Ovary (tissue), 10 donors: ENCODE measurements at places on chromosomes 12 and 14.

- DNase-seq: no peak
These were observed 96.4 kb downstream of the EFCAB11 start for GRCh38 chr14:89858089-89858488.

- no peak for DNase-seq
These were observed 601 bp downstream of the COX14 start for GRCh38 chr12:50112456-50113218.

DNA sequence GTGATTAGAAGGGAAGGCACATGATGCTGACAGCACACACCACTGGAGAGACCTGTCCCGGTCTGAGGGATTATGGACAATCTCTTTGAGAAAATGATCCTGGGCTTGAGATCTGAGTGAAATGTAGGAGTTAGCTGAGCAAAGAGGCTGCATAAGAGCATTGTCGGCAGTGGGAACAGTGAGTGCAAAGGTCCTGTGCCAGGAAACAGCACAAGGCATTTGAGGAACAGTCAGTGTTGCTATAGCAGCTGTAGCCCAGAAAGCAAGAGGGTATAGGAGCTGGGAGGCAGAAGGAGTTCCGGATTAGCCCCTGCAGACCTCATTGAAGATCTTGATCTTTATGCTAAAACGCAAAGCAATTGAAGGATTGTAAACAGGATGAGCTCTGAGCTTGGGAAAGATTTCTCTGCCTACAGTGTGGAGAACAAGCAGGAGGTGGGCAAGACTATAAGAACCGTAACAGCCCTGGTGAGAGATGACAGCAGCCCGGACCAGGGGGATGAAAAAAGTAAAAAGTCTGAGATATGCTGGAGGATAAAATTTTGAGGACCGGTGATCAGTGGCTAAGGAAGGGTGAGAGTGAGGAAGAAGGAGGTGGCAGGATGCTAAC lies 28.5 kb downstream of the CFL2 start:
- no peak for DNase-seq

DNA sequence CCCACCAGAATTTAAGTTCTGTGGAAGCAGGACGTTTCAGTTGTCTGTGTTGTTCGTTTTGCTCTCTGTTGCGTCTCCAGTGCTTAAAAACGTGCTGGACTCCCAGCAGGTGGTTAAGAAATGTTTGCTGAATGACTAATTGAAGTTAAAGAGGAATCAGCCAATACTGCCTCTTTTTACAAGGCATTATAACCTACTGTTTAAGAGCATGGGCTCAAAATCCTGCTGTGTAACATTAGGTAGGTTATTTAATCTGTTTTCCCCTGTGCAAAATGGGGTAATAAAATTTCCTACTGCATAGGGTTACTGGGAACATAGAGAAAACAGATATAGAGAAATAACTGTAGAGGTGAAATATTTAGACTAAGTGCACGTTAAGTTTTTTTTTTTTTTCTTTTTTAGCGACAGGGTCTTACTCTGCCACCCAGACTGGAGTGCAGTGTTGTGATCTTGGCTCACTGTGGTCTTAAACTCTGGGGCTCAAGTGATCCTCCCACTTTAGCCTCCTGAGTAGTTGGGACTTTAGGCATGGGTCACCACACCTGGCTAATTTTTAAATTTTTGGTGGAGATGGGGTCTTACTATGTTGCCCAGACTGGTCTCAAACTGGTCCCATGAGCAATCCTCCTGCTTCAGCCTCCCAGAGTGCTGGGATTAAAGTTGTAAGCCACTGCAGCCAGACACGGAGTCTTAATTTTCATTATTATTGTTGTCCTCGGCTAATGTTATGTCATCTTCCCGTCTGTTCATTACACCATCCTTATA lies 139.4 kb upstream of the PRICKLE1 start:
- DNase-seq: no peak

DNA sequence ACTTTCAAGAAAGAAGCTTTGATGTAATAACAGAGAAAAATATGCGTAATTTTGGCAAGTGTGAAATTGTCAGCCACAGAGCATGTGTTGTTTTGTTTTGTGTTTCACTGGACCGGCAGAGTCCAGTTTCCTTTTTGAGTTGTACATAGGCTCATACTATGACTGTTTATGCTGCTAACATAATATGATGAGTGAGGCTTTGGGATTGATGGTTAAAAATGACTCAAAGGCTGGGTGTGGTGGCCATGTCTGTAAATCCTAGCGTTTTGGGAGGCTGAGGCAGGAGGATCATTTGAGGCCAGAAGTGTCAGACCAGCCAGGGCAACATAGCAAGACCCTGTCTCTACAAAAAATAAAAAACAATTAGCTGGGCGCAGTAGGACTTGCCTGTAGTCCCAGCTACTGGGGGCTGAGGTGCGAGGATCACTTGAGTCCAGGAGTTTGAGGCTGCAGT lies 487.9 kb downstream of the PCNX1 start:
- no peak for DNase-seq

- no peak for DNase-seq
These were observed 33.5 kb upstream of the C12orf42 start for GRCh38 chr12:103529306-103529705.

- DNase-seq: no peak
These were observed 266.1 kb upstream of the LRIG3 start for GRCh38 chr12:59186451-59186850.

GRCh38 chr14:35020713-35021112 lies 25.4 kb upstream of the FAM177A1 start:
- no peak for DNase-seq

DNA sequence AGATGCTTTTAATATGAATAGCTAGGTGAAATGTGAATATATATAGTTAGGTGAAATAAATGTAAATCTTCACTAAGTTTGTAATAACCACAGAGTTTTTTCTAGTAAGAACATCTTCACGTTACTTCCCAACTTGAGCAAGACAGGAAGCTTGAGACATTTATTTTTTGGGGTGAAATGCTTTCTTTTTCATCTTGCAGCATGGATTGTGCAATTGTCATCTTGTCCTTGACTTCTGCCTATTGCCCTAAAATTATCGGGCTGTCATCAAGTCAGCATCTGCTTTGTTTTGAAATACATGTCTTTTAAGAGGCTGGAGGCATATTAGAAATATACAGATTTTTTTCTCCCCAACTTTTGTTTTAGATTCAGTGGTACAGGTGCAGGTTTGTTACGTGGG lies 433.9 kb downstream of the PCNX1 start:
- no peak for DNase-seq

DNA sequence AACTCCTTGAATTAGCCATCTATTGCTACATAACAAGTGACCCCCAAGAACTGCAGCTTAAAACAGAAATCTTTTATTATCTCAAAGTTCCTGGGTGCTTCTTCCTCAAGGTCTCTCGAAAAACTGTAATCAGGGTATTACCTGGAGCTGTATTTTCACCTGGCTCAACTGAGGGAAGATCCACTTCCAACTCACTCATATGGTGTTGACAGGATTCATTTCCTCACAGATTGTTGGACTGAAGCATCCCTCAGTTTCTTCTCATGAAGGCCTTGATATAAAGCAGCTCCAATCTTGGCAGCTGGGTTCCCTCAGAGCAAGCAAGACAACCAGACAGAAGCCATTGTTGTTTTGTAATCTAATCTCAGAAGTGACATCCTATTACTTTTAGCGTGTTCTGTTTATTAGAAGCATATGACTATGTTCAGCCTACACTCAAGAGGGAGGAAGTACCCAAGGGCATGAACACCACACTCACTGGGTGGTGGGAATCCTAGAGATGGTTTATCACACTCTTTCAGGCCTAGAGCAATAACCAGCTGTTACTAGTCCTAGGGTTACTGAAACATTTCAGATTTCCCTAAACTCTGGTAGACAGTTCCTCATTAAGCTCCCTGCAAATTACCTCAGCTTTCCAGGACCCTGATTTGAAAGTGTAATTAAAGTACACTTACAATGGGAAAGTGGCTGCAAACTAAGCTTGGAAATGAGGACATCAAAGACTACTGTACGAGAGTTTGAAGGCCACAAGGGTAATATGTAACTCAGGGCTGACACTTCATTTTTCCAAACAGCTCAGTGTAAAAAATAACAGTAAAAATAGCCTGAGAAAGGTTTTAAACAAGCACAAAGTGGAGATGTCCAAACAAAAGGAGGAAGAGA lies 222.2 kb downstream of the SEC23A start:
- no peak for DNase-seq

GRCh38 chr12:132558042-132558856 lies 52.1 kb downstream of the LRCOL1 start:
- no peak for DNase-seq

GRCh38 chr14:72451054-72451972 lies 442.6 kb downstream of the DPF3 start:
- DNase-seq: no peak

- DNase-seq: no peak
These were observed 44.5 kb upstream of the PTPRR start for GRCh38 chr12:70964867-70965510.

GRCh38 chr12:112904571-112904970 lies 2.2 kb upstream of the OAS1 start:
- no peak for DNase-seq

- no peak for DNase-seq
These were observed 40.8 kb downstream of the DYRK2 start for GRCh38 chr12:67689385-67689784.

GRCh38 chr12:53224897-53225634 lies 6.9 kb downstream of the RARG start:
- DNase-seq: no peak

DNA sequence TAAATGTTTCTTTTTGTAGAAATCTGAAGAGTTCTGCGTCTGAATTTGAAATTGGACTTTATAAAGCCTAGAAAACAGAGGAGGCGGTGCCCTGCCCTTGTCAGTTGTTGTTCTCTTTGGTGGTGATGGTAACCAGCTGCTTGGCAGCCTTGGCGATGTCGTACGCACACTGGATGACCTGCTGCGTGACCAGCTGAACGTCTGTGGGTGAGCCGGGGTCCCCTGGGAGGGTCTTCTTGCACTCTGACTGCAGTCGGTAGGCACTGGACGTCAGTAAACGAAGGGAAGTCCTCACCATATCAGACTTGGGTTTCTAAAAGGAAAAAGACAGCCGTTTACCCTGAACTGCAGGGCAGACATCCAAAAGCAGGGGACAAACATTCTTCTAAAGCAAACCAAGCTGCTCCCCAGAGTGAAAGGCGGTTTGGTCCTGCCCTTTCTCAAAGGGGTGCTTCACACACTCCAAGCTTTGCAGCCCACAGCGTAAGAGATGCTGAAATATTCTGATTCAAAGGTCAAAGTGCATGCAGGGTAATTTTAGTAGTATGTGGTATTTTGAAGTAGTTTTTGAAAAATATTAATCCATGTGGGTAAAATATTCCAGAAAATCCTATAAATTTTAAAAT lies 32.9 kb downstream of the TCHP start:
- DNase-seq: peak; percentile 70

DNA sequence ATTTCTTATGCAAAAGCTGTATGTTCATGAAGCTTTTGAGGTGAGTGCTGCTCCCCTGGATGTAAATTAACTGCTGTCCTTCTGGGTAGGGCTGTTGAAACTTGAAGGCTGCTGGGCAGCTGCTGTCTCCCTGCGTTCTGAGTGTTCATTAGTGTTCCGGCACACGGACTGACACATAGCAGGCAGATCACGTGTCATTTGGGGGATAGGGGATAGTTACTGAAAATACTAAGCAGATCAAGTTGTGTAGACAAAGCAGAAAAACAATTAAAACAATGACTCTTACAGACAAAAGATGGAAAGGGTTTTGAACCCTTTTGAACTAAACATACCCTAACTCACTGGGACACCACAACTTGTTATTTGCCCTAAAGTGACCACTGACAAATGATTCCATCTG lies 82.5 kb downstream of the PRICKLE1 start:
- no peak for DNase-seq

DNA sequence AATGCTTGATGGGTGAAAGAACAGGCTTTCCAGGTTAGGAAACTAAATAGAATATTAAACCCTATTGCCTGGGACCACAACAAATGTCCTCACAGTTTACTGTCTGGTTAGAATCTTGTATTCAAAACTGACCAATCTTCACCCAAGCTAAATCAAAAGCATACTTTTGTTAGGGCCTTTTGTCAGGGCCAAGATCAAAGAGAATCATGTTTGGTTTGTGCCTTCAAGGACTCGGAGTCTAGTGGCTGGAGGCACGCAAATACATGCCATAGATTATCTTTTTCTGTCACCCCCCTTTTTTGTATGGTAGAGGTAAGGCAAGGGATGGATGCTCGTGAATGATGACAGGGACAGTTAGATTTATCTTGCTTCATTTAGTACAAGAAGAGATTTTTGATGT lies 51.1 kb upstream of the AKAP6 start:
- DNase-seq: no peak

GRCh38 chr12:128078301-128078971 lies 188.5 kb upstream of the TMEM132C start:
- DNase-seq: no peak

DNA sequence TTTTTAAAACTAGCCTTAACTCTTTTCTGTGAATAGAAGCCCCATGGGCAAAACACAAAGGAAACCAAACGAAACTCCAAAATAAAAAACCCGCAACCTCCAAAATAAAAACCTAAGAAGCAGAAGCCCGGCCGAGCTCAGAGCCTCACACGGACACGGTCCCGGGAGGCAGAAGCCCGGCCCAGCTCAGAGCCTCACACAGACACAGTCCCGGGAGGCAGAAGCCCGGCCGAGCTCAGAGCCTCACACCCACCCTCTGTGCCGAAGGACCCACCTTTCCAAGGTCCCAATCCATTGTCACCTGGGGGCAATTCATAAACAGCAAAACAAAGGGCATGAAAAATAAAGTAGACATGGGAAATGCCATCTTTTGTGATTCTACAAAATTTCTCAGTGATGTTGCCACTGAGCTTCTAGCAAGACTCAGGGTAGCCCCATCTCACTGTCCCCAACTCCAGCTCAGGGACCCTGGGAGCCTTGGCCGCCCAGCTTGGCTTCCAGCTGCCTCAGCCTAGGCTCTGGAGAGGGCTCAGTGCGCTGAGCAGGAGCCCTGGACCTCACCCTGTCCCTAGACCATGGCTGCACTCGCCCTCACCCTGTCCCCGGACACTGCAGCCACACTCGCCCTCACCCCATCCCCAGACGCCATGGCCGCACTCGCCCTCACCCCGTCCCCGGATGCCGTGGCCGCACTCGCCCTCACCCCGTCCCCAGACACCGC lies 82.2 kb downstream of the GALNT9 start:
- no peak for DNase-seq

DNA sequence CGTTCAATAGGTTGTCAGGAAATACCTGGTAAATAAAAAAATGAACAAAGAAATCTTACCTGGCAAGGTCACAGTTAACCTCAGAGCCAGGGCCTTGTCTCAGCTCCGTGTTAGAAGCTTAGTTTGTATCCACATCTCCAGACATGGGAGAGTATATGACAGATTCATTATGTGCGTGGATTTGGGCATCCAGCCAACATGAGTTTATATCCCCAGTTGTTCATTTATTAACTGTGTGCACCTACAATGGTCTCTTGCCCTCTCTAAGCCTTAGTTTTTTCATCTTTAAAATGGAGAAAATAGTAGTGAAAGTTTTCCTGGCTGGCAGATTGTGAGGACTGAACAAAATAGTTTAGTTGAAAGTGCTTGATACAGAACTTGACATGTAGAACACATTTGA lies 437.8 kb downstream of the NPAS3 start:
- no peak for DNase-seq

DNA sequence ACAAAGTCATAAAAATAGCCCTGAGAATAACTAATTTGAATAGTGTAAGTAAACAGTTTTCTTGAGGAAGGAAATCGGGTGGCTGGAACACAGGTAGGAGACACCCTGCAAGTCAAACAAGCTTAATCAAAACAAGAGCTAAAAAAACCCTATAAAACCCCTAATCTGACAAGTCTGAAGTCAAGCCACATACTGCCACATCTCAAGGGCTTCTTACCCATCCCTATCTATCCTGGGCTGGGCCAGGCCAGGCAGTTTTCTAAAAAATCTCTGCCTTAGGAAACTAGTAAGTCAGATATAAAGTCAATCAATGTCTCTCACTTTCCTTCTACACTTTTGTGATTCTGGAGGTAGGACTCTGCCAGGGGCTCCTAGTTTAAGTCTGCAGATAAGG lies 15.3 kb downstream of the UBE2N start:
- no peak for DNase-seq
